Activated naive CD4-positive, alpha-beta T cell treated with anti-CD3 and anti-CD28 coated beads, Interleukin-2, amount 50 U/mL, for 16 hours (primary cell): ENCODE measurements at places on chromosomes 11 and 22.

- no peak for DNase-seq
These were observed 23.3 kb downstream of the DGCR6L start for GRCh38 chr22:20296598-20296997.

GRCh38 chr22:49962751-49963646, 2.4 kb downstream of the PIM3 start:
- no peak for DNase-seq

DNA sequence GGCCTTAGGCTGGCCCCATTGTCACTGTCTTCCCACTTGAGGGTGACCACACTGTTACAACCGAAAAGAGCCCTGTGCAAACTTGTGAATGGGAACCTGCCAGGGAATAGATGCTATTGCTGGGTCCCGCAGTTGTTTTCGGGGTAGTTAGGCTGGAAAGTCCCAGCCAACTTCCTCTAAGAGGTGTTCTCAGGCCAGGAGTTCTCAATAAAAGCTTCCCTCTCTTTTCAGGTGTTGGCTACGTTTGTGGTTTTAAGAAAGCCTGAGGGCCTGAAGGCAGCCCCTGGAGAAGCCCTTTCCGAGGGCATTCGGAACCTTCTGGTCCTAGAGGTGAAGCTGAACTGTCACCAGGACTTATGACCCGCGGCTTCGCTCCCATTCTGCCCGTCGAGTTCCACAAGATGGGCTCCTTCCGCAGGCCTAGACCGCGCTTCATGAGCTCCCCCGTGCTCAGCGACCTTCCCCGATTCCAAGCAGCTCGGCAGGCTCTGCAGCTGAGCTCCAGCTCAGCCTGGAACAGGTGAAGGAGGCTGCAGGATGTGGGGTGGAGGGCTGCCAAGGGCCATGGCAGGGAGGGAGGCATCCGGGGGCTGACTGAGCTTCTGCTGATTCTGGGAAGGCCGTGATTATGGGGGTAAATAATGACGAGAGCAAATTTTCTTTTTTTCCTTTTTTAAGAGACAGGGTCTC, 104.8 kb downstream of the PRR5L start:
- no peak for DNase-seq

- no peak for DNase-seq
These were observed 3.4 kb upstream of the ADAMTS8 start for GRCh38 chr11:130431801-130432200.

DNA sequence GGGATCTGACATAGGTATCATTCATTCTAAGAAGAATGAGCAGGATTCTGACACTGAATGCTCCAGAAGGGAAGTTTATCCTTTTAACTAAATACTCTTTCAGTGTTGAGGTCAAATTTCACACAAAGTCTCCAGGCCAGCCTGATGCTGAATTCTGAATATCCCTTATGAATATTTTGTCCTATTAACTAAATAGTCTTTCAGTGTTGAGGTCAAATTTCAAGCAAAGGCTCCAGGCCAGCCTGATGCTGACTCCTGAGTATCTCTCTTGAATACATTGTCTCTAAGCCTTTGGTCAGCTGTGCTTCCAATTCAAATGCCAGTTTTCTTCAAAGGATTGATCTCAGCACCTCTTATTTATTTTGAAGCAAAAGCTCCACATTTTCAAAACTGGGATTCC, 676.8 kb downstream of the NTM start:
- DNase-seq, result no peak

DNA sequence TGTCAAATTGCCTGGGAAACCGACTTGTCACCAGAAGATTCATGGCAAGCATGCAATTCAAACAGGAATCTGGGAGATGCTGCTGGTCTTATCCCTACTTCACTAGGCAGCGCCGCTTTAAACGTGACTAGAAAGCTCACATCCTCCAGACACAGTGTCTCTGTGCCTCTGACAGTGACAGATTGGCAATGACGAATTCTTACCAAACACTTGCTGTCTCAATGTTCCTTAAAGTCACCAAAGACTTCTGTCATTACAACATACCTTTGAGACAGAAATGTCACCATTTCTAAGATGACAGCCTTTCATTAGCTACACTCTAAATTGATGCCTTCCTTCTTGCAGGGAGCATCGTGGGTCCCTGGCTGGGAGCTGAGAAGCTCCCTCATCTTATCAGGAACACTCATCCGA, 197.8 kb downstream of the CWF19L2 start:
- DNase-seq, result no peak

- no peak for DNase-seq
These were observed 2.8 kb downstream of the GRK3 start for GRCh38 chr22:25567251-25567675.

DNA sequence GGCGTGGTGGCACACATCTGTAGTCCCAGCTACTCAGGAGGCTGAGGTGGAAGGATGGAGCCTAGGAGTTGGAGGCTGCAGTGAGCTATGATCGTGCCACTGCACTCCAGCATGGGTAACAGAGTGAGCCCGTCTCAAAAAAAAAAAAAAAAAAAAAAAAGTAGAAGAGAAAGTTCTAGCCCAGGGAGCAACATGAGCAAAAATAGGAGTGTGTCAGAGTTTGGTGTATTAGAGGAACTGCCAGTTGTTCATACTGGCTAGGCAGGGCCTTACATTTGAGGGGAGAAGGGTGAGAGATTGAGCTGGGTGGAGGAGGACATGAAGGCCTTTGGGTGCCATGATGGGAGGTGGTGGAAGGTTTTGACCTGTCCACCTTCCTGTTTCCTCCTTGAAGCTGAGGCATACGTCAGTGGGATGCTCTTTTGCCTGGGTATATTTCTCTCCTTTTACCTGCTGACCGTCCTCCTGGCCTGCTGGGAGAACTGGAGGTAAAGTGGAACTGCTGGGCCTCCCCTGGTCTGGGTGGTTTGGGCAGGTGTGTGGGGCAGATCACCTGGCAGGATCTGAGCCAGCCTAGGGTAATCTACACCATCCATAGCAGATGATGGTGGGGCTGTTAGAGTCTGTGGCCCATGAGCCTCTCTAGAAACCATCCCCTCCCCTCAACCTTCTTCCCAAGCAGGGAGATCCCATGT, 7.3 kb downstream of the SIDT2 start:
- no peak for DNase-seq

- DNase-seq, result no peak
These were observed 15.0 kb downstream of the TUB start for GRCh38 chr11:8095806-8096522.

- peak; percentile 64 for DNase-seq
These were observed 11.1 kb downstream of the POLR3H start for GRCh38 chr22:41532908-41533825.

GRCh38 chr11:113420808-113421207, 33.2 kb downstream of the ANKK1 start:
- no peak for DNase-seq

DNA sequence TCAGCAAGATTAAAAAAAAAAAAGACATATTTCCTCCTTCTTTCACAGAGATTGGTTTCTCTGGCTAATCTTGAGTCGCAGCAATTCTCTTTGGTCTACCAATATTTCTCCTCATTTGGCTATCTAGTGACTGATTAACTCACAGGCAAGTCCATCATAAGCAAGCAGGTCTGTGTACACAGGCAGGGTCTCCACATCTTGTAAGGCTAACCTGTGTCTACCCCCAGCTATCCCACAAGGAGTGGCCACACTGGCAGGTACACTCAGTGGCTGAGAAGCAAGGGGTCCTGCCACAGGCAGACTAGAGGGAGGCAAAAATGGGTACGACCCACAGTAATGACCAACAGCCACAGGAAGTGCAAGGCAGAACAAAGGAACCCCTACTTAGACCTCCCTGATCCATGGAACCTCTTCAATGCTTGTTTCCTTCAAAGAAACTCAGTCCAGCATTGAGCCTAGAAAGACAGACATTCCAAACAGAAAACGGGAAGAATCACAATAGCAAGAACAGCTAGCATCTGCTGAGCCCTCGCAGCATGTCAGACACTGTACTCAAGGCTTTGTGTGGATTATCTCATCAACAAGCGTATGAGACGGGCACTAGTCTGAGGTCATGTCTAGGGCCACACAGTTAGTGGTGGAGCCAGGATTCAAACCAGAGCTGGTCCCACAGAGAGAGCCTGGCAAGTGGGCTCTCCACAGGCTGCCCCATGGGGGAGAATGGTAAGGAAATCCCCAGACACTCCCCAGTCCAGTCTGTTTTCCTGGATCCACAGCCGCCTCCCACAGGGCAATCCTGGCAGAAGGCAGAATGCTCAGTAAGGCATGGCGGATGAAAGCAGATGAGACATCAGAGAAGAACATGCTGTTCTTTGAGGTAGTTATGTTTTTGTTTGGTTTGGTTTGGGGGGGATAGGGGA, 34.3 kb downstream of the PLEKHA7 start:
- no peak for DNase-seq

DNA sequence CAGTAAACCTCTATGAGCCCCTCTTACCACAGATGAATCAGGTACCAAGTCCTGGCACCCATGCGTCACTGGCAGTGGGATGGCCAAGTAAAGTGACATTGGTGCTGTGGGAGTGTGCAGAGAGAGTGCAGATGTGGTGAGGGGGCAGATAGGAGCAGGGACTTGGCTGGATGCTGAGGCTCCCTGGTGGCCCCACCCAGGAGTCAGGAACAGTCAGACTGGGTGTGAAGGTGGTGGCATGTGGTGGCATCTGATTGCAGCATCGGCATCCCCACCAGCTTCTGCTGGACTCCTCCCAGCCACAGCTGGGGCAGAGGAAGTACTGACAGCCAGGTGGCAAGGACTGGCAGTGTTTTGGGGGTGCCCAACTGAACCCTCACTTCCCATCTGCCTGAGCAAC, 11.4 kb downstream of the DGAT2 start:
- no peak for DNase-seq

DNA sequence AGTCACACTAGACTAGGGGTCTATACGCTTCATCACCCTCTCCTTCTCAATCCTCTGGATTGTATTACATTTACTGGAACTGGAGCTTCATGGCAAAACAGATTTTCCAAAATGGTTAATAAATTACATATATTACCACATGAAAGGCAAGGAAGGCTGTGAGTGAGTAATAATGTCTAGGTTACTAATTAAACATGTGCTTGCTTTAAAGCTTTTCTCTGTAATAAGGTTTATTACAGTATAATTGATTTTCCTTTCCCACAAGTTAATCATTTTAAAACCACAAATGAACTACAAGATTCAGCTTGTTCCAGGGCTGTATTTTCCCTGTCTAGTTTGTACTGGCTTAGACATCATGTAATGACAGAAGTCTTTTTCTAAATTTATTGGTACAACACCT, 25.6 kb downstream of the MMP13 start:
- DNase-seq, result no peak

- DNase-seq, result no peak
These were observed 35.0 kb downstream of the AMPD3 start for GRCh38 chr11:10490032-10490397.

GRCh38 chr11:69811431-69811830, 7.8 kb downstream of the FGF3 start:
- no peak for DNase-seq

GRCh38 chr11:132158091-132158490, 787.7 kb downstream of the NTM start:
- DNase-seq, result no peak

GRCh38 chr22:35312198-35313059, 12.7 kb downstream of the TOM1 start:
- no peak for DNase-seq

GRCh38 chr22:45934168-45934564, 42.8 kb downstream of the WNT7B start:
- DNase-seq, result no peak

DNA sequence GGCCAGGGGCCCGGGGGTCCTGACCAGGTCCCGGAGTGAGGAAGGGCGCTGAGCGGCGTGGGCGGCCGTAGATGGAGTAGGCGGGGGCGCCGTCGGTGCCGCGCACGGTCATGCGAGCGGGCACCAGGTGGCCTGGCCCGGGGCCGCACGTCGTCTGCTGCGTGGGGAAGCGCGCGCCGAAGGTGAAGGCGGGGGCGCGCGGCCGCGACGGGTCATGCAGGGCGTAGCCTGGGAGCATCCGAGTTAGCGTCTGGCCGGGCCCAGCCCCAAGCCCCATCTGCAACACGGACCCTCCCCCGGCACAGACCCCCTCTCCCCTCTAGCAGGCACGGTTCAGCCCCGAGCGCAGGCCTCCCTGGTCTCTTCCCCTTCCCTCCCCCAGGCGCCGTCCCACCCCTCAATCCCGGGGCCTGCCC, 1.7 kb upstream of the TYMP start:
- peak; percentile 76 for DNase-seq

DNA sequence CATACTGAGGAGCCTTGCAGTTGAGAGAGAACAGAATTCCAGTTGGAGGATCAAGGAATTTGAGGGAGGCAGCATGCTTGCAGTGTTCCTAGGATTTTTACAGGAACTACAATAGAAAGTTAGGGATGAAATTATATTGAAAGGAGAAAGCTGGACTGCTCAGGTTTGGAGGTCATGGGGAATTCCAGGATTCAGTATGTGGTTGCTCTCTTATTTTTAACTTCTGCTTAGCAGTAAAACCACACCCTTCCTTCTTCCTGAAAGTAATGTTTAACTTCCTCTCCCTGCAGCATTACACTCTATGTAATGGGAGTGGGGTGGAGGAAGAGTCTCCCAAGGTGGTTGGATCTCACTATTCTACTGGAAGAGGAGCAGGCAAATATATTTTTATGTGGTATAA, 31.3 kb downstream of the CTNND1 start:
- DNase-seq, result no peak

- DNase-seq, result no peak
These were observed 15.6 kb upstream of the UCP3 start for GRCh38 chr11:74024261-74025029.

- no peak for DNase-seq
These were observed 423.7 kb downstream of the BRD1 start for GRCh38 chr22:49404020-49404419.

GRCh38 chr22:30890686-30891442, 77.7 kb downstream of the MORC2 start:
- peak; percentile 39 for DNase-seq
